ENCODE measurements at places on chromosomes 13 and 19.

- no peak for DNase-seq
Observed at GRCh38 chr13:107407074-107407473, 808.3 kb downstream of the LIG4 start.

DNA sequence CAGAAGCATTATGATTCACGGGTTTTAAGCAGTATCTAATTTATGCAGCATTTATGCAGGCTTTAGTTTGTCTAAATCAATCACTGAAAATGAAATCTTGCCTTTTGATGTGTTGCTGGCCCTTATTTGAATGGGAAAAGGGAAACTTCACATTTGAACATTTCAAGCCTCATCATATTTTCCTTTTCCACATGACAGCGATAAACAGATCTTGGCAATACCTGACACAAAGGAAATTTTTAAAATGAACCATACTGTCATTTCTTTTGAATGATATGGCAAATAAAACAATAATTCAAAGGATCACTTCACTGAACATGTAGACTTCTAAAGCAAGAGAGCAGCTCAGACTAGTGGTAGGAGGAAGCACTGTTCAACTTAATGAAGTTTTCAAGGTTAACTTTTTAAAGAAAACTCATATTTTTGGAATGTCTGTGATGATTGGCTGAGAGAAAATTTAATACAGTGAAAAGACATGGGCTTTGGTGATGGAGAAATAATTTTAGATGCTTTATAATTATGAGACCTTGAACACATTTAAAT lies 198.1 kb downstream of the OXGR1 start:
- DNase-seq: no peak

DNA sequence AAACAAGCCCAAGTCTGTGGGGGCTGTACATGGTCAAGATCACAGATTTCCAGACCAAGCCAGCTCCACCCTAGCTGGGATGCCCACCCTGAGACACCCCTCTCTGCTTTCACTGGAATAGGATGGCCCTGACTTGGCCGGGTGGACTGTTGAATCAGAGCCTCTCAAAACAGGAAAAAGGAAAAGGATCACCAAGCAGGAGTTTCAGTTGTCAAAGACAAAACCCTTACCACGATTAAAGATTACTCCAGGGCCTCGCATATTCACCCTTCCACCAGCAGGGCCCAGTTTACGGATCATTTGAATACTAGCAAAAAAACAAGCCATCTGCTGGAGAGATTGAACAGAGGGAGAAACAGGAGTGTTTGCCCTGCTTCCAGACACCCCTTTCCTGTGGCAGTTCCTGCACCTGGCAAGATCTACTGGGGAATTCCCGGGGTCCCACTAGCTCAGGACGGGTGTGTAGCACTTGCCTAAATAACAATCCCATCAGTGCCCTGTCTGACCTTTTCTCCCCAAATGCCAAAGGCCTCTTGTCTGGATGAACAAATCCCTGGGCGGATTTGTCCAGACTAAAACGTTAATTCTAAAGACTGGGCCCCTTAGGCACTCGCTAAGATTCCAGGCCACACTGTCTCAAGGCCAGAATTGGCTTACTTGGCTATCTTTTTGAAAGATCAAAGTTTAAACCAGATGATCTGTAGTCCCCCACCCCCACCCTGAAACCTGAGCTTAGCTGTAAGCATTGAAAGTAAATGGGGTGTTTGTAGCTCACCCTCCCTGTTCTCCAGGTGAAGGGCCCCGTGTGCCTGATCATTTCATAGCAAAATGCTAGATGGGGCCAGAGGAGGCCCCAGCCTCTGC lies 38.4 kb downstream of the ACTN4 start:
- DNase-seq: no peak

GRCh38 chr13:61383111-61383510 lies 32.5 kb downstream of the PCDH20 start:
- no peak for DNase-seq

DNA sequence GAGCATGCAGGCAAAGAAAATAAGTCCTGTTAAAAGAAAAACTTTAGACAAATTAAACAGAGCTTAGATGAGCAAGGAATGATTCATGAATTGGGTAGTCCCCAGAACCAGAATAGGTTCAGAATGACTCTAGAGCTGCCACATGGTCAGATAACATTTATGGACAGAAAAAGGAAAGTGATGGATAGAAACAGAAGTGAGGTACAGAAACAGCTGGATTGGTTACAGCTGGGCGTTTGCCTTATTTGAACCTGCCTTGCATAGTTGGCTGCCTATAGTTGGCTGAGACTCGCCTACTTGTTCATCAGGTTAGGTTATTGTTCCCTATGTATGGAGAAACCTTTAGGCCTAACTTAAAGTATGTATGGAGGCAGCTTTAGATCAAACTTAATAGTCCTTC lies 35.4 kb downstream of the WDFY2 start:
- no peak for DNase-seq

DNA sequence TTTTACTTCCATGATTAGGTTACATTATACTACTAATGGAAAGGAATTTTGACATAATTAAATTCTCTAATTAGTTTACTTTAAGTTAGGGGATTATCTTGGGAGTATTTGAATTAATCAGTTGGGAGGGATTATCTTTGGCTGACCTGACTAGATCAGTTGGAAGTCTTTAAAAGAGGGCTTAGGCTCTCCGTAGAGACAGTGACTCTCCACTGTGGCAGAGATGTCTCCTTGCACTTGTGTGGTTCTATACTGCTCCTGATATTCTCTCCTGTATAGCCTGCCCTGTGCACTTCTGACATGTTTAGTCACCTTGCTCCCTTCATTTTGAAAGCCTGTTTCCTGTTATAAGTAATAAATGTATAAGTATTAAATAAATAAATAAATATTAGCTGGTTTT lies 1612.3 kb upstream of the PRR20A start:
- no peak for DNase-seq

GRCh38 chr19:51257471-51257870 lies 6.6 kb downstream of the SIGLECL1 start:
- no peak for DNase-seq

DNA sequence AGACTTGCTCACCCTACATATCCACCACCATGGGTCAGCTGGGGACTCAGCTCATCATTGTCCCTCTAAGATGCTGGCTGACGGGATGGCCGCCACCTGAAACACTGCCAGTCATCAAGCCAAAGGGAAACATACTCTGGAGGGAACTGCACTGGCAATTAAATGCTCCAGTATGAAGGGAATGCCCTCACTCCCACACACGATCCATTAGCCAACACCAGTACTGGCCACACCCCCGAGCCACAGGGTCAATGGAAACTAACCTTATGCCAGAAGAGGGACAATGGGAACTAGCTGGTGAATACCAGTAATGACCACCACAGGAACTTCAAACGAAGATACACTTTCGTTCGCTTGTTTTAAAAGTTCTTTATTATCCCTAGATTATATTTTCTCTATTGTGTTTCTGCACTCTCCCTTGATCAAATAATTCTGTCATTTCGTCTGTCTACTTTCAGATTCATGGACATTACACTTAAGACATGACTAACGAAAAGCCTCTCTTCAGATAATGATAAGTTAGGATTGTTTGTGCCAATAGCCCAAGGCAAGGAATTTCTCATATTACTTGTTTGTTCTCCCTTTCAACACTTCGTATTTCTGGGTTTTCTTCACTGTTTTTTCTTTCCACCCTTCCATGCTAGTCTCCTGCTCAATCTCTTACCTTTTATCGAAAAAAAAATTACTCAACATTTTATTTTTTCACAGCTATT lies 1.7 kb upstream of the ZNF507 start:
- no peak for DNase-seq

GRCh38 chr13:91331047-91331915 lies 16.2 kb upstream of the MIR17HG start:
- DNase-seq: no peak

GRCh38 chr13:35470671-35471661 lies 5.5 kb downstream of the MAB21L1 start:
- DNase-seq: no peak

GRCh38 chr19:18000915-18001776 lies 6.8 kb upstream of the ARRDC2 start:
- DNase-seq: peak; percentile 91

DNA sequence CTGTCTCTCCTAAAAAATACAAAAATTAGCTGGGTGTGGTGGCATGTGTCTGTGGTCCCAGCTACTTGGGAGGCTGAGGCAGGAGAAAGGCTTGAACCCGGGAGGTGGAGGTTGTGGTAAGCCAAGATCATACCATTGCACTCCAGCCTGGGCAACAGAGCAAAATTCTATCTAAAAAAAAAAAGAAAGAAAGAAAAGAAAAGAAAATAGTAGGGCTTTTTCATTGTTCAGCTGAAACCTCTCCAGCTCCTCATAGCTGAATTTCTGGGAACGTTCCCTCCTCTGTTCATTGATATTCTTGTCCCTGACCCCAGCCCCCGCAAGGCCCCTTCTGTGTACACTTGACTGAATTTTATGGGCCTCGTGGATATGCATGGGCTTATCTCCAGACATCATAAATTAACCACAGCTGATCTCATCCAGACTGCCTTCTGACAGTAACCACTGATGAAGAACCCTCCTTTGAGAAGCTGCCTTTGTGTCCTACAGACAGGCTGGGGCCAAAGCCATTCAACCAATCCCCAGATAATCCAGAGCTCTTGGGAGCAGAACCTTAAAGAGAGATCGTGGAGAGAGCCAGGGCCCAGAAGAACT lies at the start of gene ELSPBP1:
Gene ELSPBP1 (plus strand): TSS at position 424 of the 594 bp plus-strand sequence. CDS start 14,036 bp downstream, outside the sequence.
- no peak for DNase-seq

DNA sequence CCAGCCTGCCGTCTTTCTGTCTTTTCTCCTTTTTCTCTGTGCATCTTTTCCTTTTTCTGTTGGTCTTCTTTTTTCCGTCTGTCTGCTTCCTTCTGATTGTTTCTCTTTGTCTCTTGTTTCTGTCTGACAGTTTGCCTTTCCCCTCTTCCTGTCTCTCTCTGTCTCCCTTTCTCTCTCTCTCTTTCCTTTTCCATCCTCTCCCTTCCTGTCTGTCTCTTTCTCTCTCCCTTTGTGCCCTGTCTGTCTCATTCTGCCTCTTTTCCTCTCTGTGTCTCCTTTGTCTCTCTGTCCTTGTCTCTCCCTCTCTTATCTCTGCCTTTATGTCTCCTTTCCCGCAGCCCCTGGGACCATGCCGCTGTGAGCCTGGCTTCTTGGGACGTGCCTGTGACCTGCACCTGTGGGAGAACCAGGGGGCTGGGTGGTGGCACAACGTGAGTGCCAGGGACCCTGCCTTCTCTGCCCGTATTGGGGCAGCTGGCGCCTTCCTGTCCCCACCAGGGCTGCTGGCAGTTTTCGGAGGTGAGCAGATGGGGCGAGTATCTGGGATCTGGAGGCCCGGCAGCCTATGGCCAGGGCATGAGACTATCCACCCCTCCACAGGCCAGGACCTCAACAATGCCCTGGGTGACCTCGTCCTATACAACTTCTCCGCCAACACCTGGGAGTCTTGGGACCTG lies 9.4 kb downstream of the MEGF8 start:
- DNase-seq: no peak

DNA sequence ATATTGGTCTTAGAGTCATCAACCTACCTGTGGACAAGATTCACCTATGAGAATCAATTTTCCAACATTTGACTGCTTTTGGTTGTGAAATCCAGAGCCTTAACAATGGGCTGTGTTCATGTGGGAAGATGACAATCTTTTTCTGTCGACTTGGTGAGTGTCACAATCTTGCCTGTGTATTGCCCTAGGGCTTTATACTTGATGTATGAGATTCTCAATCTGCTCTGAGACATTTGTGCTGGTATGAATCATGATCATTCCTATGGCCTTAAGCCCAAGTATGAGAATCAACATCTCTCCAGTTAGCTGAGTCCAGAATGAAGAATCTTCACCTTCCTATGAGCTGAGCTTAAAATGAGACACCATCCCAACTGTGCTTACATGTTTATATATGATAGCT lies 68.7 kb downstream of the ZNF726 start:
- no peak for DNase-seq

DNA sequence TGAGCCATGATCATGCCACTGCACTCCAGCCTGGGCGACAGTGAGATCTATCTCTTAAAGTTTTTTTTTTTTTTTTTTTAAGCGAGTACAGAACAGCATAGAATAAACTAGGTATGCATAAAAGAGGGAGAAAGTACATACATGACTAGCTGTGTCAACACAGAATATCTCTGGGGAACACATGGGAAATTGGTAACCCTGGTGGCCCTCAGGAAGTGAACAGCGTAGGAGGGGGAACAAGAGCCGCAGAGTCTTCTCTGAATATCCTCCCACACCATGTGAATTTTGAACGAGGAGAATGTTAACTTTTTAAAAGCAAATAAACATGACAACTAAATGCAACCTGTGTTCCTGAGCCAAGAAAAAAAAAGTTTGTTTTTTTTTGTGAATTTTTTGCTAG lies 15.2 kb downstream of the PHLDB3 start:
- no peak for DNase-seq

GRCh38 chr13:48210178-48210577 lies 22.8 kb upstream of the ITM2B start:
- DNase-seq: no peak

DNA sequence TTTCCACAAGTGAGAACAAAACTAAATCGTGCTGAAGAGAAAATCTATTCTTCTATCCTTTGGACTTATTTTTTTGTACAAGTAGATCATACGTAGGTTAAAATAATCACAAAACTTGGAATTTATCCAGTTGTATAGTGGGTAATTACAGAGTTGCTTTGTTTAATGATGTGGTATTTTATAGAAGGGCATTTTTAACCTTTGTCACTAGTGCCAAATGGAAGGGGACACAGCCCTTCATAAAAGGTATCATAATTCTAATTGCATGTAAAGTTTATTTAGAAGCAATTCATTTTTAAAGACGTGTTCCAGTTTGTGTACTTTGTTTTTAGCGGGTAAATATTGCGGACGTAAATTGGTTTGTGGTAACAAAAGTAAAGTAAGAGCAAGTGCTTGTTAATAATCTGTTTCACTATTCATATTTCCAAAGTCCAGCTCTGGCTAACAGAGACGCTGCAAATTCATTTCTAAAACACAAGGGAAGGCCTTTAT lies 99.5 kb downstream of the ERCC5 start:
- DNase-seq: no peak

- no peak for DNase-seq
Observed at GRCh38 chr13:109880371-109881346, 94.3 kb upstream of the IRS2 start.

- no peak for DNase-seq
Observed at GRCh38 chr13:35468195-35468594, 8.3 kb downstream of the MAB21L1 start.

GRCh38 chr19:58001895-58002369 lies 688 bp downstream of the ZNF606 start:
- no peak for DNase-seq

- DNase-seq: no peak
Observed at GRCh38 chr13:40613192-40613818, 53.1 kb downstream of the FOXO1 start.

Measured in thoracic aorta (tissue), 2 donors.